ENCODE measurements at places on chromosomes 13 and 19.

DNA sequence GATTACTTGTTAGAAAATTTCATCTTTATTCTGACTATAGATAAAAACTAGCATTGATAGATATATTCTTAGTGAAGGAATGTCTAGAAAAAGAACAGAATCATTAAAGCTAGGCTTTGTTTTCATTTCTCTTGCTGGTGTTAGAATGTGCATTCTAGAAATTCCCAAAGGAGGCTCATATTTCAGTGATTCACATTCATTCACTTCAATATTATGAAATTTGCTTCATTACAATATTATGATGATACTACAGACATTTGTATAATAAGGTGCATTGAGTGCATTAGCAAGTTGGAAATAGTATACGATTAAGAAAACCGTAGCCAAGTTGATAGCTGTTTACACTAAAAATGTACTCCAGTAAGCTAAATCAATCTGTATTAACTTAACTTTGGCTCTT is 70.7 kb upstream of the MYCBP2 start:
- no peak for DNase-seq

DNA sequence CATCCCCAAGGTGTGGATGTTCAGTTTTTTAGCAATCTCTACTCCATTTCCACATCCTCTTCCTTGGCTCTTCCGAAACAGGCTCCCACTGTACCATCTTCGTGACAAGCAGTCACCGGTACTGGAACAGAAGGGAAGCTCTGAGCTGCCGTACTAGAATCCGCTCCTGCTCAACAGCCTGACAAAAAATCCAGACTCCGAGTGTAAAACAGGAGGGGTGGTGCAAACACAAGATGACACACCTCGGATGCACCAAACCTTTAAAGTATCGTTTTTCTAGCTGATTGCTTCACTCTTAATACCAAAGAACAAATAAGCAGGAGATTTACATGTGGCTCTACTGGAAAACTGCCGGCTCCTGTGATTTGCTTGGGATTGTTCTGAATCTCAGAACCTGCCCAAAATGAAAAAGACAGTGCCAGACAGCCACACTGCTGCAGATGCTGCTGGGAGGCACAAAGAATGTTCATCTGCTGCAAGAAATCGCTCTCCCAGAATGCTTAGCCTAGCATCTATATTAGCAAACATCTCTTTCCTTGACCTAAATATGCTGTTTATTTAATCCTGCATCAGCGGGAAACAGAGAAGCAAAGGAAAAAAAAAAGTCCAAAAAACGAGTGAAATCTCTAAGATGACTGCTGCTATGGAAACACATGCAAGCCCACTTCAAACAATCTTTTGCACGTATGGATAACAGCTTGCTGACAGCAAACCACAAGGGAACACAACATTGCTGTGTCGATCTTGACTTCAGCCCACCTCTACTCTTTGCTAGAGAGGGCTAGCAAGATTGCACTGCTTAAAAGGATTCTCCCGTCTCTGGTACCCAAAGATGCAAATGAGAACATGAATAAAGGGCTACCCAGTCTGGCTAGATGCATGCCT is 38.0 kb upstream of the DOCK9 start:
- DNase-seq = no peak

DNA sequence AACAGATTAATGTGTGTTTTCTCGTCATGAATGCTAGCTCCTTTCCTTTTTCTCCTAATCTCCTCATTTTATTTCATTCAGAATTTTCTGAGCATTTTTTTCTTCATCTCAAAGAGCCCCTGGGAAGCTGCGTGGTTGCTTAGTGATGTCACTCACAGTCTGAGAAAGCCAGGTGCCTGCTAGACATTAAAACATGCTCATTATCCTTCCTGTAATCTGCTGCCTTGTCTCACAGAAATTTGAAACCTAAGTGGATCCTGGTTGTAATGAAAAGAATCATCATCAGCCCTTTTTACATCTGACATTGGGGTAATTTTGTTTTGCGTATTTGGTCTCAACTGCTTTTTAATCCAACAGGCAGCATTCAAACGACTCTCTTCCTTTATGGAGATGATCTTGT is 108.2 kb upstream of the RNF113B start:
- DNase-seq = no peak

DNA sequence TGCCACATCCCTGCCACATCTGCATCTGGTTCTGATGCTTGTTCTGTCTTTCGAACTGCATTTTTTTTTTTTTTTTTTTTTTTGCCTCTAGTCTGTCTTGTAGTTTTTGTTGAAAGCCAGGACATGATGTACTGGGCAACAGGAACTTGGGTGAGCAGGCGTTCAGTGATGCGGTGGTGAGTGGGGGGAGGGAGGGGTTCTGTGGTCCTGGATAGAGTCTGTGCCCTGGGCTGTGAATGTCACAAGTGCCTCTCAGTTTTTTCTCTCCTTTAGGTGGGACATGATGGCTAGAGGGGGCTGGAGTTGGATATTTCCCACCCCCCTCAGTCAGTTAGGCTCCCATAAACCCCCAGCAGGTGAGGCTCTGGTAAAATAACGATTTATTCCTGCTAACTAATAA is 3.5 kb downstream of the CEACAM4 start:
- no peak for DNase-seq

DNA sequence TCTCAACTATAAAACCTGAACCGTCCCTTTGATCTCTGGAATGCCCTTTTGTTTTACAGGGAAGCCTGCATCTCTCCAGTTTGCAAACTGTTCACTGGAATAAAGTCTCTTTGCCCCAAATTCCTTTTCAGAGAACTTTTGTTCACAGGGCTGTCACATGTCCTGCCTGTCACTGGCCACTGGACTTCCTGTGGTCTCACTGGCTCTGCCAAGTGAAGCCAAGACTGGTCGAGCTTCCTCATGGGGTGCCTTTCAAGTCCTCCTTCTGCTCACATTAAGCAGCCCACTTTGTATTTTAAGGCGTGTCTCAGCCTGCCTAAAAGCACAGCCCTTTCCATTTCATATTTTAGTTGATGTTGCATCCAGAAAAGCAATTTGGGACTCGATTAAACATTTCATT is 215.7 kb downstream of the KATNAL1 start:
- no peak for DNase-seq

DNA sequence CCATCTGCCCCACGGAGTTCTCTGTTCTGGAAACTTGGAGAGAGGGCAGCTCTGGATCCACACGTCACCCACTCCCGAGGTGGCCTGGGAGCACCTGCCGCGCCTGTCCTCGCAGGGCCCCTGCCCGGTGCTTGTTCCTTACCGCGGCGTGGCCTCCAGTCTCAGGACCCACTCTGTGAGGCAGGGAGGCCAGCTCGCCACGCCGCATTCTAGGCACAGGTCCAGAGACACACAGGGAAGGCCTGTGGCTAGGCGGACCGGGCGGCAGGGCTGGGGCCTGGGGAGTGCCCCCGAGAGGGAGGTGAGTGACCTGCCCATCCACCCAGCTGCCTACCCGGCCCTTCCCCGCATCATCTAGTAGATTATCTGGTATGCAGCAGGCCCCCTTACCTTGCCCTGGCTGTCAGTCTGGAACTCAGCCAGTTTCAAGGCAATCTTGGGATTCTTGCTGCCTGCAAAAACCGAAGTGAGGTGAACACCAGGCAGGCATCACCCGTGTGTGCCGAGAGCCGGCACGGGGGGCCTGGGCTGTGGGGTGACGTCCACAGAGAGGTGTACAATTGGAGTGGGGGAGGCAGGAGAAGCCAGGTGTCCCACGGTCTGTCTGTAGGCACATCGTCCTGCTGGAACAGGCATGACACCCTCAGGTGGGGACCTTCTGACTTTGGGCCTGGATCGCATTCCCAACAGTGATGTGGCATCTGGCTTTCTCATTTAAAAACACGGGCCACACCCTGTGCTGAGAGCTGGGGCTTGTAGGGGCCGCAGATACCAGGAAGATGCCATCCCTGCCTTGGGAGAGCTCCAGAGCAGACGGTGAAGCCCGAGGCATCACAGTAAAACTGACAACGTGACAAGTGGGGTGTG is 23.6 kb downstream of the DPP9 start:
- no peak for DNase-seq

- DNase-seq = no peak
These were observed 114.1 kb downstream of the DACH1 start for GRCh38 chr13:71752775-71753513.

DNA sequence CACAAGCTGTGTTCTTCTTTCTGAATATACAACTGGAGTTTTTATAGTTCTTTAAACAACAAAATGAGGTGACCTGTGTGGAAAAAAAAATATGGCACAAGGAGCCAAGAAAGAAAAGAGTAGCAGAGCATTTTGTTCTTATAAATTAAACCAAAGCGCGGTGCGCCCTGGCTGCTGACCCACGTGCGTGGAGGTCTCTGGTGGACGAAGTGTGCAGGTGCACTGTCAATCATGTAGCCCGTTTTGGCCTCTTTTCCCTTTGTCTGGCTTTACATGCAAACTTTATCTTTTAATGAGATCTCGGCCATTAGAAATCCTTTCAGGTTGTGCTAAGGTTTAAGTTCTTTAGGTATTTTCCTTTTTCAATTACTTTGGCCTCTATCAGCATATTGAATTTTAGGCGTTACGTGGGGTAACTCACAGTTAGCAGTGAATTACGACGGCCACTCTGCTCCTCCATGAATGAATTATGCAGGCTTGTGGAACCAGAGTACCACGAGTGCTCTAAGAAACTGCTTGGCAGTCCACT is 443.9 kb upstream of the SLC10A2 start:
- DNase-seq = no peak
